ENCODE measurements at places on chromosomes 3 and 15.

DNA sequence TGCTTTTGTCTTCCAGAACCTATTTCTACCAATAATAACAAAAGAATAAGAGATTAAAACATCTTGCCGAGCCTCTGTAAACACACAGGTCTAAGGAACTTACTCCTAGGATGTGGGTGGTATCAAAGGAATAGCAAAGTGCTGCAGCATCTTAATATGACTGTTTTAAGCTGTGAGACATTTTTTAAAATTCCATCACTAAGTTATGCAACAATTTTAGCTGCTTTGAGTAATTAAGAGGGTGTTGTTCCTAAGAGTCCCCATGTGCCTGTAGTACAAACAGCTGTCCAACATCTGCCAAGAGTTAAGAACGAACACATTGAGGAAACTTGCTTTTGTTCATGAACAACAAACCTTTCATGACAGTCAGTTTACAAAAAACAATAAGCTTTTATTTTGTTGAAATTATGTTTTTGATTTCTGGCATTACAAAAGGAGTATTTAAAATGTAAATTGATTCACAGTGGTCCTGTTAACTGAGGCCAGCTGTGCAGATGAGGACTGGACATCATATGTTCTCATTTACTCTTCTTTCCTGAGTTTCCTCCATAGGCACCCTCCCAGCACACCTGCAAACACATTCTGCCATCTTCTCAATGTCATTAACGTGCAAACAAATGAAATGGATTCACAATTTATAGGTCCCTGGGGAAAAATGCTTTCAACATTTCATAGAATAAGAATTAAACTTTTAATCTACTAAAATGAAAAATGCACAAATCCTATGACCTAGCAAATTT is 337.3 kb upstream of the ARHGEF26 start:
- no peak for DNase-seq

DNA sequence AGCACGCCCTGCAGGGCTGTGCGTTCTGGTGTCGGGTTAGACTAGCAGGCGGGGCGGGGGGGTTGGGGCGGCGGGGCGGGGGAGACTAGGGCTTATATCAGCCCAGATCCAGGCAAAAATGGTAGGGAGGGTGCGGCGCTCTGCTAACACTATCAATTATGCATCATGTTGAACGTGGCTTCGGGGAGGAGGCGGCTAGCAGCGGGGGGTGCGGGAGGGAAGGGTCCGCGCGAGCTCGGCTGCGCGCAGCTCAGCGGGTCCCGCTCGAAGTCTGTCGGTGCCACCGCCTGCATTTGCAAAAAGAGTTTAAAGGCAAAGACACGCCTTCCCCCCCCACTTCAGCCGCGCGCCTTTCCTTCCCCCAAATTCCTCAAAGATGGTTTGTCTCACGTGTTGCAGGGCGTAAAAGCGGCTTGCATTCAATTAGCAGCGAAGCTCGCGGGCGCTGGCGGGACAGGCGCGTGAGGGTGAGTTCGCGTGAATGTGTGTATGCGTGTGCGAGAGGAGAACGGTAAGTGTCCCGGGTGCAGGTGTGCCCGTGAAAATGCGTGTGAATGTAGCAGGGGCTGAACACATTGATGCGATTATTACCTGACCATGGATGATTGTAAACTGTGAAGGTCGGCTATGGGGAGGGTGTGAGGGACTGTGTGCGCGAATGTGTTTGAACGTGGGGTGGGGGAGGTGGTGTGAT is at the start of gene ISLR2:
TSS of gene ISLR2 (plus strand) at position 432 of the 694 bp plus-strand sequence. CDS start 2,169 bp downstream, outside the sequence.
- DNase-seq = no peak

- DNase-seq = no peak
These were observed 66.0 kb downstream of the MEIS2 start for GRCh38 chr15:37034392-37034791.

DNA sequence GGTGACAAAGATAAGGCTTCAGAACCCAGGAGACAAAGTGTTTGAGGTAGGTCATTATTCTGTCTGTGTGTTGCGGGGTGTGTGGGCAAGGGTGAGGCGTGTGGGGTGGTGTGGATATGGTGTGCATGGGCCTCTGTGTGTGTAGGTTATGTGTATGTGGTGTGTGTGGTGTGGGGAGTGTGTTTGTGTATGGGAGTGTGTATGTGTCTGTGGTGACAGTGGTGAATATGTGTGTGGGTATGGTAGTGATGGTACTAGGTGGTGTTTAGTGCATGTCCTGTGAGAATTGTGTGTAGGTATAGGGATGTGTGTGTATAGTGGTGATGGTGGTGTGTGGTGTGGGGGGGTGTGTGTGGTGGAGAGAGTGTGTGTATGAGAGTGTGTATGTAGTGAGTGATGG is 16.2 kb upstream of the ETV5 start:
- DNase-seq = no peak

DNA sequence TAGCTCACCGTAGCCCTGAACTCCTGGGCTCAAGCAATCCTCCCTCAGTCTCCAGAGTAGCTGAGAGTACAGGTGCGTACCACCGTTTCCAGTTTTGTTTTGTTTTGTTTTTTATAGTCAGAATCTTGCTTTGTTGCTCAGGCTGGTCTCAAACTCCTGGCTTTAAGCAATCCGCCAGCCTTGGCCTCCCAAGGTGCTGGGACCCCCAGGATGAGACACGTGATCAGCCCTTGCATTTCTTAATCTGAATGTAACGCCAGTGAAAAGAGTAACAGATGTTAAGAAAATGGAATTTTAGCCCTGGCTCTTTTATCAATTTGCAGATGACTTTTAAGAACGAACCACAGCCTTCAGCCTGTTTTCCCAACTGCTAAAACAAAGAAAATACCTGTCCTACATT is 451.3 kb downstream of the SHQ1 start:
- no peak for DNase-seq

GRCh38 chr3:64805248-64805647 is 117.4 kb upstream of the ADAMTS9 start:
- no peak for DNase-seq

GRCh38 chr3:180093535-180093934 is 56.8 kb upstream of the PEX5L start:
- no peak for DNase-seq

GRCh38 chr3:133487204-133487603 is 86.3 kb upstream of the CDV3 start:
- DNase-seq = no peak

DNA sequence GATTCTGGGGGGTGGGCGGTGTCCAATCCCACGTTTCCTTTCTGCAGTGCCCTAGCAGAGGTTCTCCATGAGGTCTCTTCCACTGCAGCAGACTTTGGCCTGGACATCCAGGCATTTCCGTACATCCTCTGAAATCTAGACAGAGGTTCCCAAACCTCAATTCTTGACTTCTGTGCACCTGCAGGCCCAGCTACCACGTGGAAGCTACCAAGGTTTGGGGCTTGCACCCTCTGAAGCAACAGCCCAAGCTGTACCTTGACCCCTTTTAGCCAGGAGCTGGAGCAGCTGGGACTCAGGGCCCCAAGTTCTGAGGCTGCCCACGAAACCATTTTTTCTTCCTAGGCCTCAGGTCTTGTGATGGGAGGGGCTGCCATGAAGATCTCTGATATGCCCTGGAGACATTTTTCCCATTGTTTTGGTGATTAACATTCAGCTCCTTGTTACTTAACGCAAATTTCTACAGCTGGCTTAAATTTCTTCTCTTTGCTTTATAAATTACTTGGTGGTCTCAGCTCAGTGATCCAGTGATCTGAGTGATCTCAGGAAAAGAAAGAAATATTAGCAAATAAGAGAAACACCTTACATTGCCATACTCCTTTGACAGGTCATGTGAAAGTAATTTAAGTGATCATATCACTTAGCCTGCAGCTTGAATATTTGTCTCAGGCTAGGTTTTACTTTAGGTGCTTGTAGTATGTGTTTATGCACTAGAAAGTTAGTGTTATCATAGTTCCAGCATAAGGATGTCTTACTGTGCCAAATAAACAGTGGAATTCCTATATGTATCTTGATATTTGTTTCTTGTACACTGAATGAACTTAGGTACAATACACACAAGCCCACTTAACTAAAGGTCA is 3.0 kb downstream of the SNAP23 start:
- DNase-seq = peak; percentile 24

DNA sequence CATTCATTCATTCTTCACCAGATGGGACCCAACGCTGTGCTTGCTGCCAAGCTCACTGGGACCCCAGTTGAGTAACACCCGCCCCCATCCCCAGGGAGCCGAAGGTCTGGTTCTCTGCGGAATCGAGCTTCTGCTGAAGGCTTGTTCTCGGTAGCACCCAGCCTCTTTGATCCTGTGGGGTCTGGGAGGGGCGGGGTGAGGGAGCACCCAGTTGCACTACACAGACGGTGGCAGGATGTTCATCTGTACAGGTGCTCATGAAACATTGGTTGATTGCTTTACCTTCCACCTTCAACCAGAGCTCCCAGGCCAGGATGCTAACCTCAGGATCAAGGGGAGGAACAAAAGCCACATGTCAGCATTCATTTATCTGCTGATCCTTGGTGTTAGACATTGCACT is 77.7 kb upstream of the RGMA start:
- no peak for DNase-seq

DNA sequence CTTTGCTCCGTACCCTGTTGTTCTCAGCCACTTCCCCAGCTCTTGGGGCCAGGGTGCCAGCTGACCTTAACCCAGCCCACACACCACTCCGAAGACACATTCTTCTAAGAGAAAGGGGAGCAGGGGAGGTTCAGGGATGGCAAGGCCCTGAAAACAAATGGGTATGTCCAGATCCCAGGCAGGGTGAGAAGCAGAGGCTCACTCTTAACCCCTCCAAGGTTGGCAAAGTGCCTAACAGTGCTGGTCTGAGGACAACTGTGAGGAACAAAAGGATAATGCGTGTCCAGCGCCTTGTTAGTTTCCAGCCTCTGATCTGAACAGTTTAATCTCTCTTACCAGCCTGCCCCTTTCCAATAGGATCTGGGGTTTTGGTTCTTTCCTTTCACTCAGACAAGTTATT is 1.5 kb downstream of the TMEM44 start:
- no peak for DNase-seq

DNA sequence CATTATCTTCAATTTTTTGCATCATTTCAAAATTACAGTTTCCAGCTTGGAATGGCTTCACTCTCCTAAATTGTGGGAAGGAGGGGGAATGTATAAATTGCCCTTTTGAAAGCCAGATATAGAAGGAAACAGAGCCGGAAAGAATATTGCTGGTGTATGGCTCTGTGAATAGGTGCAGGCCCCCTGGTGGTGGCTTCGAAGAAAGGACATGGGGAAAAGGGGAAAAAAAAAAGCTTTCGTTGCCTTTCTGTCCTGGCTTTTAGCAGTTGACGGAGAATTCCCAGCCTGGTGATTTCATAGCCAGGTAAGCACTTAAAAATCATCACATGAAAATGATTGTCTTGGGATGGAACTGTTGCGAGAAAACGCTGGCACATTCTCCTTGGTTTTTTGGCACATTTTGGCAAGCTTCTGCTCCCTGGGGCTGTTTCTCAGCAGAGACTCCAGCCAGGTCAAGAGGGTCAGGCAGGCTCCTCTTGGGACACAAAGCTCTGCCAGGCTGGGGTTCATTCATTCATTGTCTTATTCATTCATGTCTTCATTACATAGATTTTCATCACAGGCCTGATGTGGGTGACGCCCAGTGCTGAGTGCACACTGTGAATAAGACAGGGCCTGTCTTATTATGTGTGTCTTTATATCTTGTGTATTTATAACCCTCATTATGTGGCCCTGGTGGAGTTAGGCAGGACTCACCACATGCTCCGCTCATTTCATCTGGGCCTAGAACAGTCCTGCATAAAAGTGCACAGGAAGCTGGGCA is 300.0 kb upstream of the TPM1 start:
- DNase-seq = no peak

DNA sequence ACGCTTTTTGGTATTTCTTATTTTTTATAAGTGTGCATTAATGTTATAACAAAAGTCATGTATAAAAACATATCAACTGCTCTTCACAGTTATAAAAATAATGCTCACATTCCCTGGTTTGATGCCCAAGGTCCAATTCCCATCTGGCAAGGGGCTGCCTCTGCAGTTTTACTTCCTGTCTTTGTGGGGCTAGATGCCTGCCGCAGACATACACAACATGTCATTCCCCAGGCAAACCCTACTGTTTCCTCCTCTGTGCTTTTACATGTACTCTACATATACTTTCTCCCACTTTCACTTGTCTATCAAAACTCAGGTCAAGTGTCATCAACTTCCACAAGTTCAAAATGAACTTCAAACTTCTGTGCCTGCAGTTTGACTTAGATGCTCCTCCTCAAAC is 60.5 kb upstream of the ETV5 start:
- DNase-seq = no peak

DNA sequence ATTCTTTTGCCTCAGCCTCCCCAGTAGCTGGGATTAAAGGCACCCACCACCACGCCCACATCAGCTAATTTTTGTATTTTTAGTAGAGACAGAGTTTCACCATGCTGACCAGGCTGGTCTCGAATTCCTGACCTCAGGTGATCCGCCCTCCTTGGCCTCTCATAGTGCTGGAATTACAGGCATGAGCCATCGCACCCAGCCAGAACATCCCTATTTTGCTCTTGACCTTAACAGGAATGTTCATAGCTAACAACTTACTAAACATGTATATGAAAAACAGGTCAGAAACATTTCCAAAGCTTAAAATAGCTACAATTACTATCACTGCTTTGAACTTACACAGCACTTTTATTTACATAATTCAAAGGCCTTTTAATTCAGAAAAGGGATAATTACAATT is 33.7 kb downstream of the UQCC5 start:
- DNase-seq = no peak

- DNase-seq = no peak
These were observed 2.3 kb downstream of the SEMA3G start for GRCh38 chr3:52442409-52443267.

- no peak for DNase-seq
These were observed 4.3 kb downstream of the SHF start for GRCh38 chr15:45183511-45183910.

GRCh38 chr3:139534992-139535879 is 4.3 kb downstream of the RBP1 start:
- no peak for DNase-seq

GRCh38 chr3:50303013-50303815 is at the start of gene HYAL1:
Gene HYAL1 (minus strand): TSS chr3:50303574. CDS start chr3:50302956, 618 bp downstream.
- DNase-seq = no peak

DNA sequence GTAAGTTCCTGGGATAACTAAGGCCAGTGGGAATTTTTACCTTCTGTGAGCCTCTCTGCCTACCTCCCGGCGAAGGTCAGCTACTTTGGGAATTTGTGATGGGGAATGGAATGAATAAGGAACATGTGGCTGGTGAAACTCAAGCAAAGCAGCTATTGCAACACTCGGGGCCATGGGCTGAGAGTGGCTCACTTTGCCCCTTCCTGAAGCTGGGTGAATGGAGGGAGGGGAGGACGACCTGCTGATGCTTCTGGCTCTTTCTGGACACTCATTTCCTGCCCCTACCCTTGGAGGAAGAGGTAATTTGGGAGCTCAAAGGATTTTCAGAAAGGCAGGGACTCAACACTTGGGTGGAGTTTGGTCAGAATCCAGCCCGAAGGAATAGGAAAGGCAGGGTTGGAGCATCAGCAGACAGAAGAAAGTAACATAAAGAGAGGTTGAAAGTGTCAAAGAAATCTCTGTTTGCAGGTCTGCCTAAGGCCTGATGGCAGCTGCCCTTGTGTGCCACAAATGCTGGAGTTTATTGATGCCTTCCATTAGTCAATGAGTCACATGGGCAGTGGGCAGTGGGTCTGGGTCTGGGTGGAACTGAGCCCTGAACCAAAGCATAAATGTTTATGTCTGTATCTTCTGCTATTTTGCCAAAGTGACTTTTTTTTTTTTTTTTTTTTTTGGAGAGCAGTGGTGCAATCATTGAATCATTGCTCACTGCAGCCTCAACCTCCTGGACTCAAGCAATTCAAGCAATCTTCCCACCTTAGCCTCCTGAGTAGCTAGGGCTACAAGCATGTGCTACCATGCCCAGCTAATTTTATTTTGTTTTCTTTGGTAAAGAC is 12.4 kb downstream of the LAMP3 start:
- DNase-seq = no peak

Data from GM06990 (cell line).